D721Med (cell line): ENCODE measurements at places on chromosomes 6 and 20.

- no peak for DNase-seq
Measured at GRCh38 chr20:32386091-32386490, 28.0 kb downstream of the ASXL1 start.

DNA sequence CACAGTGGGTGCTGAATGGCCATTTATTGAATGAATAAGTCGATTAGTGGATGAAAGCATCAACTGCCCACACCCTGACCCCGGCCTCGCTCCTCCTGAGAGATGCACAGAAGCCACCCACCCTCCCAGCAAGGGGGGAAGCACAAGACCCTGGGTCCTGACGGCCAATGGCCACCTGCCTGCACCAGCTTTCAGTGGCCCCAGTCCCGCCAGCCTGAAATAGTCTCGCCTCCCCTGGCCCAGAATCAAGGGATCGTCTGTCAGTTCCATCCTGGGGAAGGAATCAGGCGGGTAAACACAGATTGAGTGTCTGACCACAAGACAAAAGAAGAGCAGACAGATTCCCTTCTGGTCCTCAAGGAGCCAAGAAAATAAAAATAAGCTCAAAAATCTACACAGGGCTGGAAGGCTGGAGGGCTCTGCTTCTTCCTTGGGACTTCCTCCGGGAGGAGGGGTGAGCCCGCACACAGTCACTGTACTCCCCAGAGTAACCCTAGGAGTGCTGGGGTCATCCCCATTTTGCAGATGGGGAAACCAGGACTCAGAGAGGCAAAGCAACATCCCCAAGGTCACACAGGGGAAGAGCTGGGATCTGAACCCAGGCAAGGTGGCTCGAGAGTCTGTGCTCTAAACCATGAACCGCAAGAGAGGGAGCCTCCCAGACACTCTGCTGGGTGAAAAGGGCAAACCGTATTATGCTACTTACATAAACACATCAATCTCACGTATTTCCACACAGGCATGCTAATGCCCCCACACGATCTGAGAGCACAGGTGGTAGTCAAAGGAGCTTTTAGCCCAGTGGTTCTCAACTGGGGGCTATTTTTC, 7.8 kb downstream of the PREX1 start:
- no peak for DNase-seq

DNA sequence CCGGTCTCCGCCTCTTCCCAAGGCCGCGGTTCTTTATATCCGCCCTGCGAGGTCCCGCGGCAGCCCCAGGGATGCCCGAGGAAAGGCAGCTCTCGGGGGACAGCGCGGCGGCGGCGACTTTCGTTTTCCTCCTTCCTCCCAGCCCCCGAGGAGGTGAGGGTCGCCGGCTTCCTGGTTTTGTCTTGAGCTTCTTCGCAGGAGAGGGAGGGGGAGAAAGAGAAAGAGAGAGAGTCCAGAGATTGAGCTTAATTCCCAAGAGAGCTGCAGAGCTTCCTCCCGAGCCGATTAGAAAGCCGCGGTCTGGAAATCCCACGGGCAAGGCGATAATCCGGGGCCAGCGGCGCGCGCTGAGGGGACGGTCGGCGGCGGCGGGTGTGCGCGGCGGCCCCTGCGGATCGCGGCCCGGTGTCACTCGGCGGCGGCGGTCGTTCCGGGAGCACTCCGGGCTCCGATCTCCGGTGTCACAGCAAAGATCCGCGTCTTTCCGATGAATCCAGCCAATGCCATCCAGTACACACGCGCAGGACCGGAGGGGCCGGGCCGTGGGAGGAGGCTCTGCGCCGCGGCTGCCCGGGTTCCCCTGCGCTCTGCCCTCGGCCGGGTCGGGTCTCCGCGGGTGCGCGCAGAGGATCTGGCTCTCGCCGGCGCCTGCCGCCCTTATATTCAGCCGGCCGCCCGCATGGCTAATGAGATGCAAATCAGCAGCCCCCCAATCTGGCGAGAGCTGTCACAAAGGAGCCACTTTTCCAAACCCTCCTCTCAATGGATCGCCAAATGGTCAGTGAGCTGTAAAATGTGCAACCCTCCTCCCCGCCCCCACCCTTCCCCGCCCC, at the start of gene DLL1:
TSS of gene DLL1 (minus strand) at position 783 of the 833 bp plus-strand sequence. CDS start 939 bp downstream, outside the sequence.
- DNase-seq = peak; percentile 80

DNA sequence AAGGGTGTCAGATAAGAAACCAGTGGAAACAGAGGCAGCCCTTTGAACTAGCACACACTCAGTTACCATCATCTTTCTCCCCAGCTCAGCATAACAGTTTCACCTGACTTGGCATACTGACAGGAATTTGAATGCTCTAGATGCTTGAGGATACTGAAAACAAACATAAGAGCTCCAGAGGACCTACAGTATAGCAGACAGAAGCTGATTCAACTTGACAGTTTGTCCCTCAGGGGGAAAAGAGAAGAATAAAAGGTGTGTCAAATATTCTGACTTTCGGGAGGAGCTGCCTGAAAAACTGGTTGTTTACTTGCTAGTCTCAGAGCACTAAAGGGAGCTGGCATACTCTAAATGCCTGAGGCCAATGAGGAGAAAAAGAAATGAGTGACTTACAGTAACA, 35.1 kb downstream of the EYS start:
- no peak for DNase-seq

DNA sequence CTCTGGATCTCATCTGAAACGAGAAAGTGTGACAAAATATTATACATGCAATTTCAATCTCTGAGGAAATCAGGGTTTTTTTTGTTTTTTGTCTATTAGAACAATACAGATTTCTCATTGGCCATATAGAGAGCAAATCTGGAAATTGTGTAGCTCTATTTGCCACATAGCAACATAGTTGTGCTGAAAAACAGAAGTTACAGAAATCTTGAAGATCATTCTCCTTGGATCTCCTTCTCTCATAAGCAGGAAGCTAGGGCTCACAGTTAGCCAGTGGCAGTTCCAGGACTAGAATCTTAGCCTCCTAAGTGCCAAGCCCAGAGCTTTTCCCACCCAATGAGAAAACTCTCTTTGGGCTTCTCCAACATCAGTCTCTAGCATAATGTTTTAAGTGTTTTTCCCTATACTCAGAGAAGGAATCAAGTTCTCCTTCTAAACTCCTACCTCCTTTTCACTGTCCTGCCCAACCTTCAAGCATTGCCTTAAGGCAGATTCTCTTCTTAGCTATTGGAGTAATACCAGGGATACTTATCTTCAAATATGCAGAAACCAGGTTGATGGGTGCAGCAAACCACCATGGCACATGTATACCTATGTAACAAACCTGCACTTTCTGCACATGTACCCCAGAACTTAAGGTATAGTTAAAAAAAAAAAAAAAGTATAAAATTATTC, 211.6 kb downstream of the ALDH8A1 start:
- no peak for DNase-seq

GRCh38 chr20:62088258-62089127, 22.8 kb upstream of the TAF4 start:
- DNase-seq = no peak

GRCh38 chr6:110255211-110255750, 75.1 kb downstream of the CDC40 start:
- DNase-seq = no peak

- no peak for DNase-seq
Measured at GRCh38 chr6:113989675-113990074, 18.7 kb upstream of the HDAC2 start.

GRCh38 chr6:117956386-117956785, 49.3 kb downstream of the SLC35F1 start:
- no peak for DNase-seq

- DNase-seq = no peak
Measured at GRCh38 chr20:5143851-5144250, 17.0 kb downstream of the CDS2 start.

GRCh38 chr20:48866936-48867335, 39.1 kb upstream of the PREX1 start:
- no peak for DNase-seq

- no peak for DNase-seq
Measured at GRCh38 chr20:5971203-5971602, 20.8 kb downstream of the MCM8 start.

DNA sequence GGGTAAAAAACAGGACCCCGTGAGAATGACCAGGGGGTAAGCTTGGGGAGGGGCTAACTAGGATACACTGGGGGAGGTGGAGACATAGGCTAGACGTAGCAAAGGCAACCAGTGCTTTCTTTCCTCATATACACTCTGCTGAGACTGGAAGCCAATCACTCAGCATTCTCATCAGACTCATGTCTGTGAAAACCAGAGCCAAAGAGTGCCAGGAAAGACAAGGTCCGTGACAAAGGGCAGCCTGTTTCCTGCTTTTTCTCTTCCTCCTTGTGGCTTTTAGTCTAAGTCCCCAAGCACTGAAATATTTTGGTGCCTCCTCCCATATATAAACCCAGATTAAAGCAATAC, 97.9 kb upstream of the NEDD9 start:
- DNase-seq = no peak

GRCh38 chr6:96934087-96934486, 9.6 kb downstream of the KLHL32 start:
- DNase-seq = no peak

DNA sequence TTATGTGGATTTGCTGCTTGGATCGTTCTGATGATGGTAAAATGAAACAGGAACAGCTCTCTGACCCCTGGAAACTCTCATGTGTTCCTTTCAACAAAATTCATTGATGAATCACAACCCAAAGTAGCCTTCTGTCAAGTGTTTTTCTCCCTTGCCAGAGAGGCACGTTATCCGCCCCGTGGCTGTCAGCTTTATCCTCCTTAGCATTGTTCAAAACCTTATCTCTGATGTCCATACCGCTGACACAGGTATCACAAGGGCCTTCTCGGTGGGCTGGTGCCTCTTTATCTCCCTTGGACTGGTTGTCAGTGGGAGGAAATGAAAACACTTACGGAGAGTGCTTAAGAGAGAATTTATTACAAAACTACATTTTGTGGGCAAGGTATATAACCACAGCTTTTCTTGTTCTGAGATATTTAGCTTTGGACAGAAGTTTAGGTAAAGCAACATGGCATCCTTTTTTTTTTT, 84.9 kb downstream of the TIAM2 start:
- DNase-seq = no peak

- DNase-seq = no peak
Measured at GRCh38 chr20:2761885-2762284, 38.5 kb downstream of the CPXM1 start.

GRCh38 chr20:63542031-63542559, 4.9 kb upstream of the PTK6 start:
- DNase-seq = no peak

DNA sequence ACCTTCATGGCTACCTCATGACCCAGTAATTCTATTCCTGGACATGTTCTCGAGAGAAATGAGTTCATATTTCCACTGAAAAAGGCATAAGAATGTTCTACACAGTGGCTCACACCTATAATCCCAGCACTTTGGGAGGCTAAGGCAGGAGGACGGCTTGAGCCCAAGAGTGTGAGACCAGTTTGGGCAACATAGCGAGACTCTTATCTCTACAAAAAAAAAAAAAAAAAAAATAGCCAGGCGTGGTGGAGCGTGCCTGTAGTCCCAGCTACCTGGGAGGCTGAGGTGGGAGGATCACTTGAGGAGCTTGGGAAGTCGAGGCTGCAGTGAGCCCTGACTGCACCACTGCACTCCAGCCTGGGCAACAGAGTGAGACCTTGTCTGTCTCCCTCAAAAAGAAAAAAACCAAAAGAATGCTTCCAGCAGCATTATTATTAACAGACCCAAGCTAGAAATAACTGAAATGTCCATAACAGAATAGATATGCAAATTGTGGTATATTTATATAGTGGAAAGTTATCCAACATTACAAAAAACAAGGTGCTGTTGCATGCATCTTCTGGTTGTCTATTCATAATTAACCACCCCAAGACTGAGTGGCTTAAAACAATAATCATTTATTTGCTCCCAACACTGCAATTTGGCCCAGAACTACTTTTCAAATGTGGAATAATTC, 9.4 kb upstream of the RAB44 start:
- no peak for DNase-seq

- no peak for DNase-seq
Measured at GRCh38 chr6:41132254-41132653, 21.9 kb downstream of the TREML1 start.

DNA sequence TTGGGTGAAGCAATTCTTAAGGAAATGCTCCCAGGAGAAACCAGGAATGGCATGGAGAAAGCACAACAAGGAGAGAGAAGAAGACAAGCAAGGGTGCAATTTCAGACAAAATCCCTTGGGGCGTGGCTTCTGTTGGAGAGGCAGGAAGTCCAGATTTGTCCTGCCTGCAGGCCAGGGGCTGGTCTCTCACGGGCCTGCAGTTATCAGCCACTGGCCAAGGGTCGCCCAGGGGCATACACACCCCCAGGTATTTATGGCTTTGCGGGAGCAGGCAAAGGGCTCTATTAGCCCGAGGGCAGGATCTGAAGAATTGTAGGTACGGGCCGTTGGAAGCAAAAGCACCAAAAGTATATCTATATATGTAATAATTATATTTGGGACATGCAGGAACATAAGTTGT, 87.7 kb downstream of the IYD start:
- no peak for DNase-seq

DNA sequence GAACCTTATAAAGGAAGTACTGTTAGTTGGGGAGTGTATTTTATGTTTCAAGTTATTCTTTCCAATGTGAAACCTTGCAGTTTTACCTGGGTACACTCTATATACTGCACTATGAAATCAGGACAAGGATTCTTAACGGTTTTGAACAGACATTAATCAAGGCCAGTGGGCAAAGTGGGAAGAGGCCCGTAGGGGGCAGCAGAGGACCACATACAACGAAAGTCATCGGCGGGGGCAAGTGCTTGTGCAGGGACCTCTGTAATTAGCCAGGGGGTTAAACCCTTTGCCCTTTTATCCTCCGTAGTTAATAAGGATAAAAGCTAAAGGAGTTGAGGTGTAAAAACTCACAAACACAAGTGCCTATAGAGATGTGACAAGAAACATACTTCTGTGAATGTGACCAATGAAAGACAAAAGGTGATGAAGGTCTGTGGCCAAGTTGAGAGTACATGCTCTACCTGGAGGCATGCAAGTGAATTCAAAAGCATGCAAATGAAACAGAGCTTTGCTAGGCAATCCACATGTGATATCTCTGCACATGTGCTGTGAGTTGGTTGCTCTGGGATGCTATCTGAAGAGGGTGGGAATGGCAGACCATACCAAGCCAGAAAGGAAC, 392.7 kb upstream of the MAN1A1 start:
- DNase-seq = no peak

GRCh38 chr6:50963952-50964351, 145.3 kb downstream of the TFAP2B start:
- DNase-seq = no peak

- no peak for DNase-seq
Measured at GRCh38 chr6:52000064-52000463, 87.3 kb downstream of the PKHD1 start.

DNA sequence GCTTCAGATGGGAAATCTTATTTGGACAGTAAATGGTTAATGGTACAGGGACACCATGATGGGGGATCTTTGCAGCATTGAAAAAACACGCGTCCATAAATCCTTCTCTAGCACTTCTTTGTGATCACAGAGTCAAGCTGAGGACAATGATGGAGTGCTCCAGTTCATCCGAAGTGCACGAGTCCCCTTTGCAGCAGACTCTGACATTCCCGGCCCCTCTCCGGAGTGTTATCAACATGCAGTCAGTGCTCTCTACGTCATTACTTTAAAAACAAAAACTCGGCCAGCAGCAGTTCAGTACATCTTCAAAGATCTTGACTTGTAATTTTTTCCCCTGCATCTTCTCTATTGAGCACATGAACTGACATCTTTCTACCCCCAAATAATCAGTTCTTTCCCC, 185.5 kb upstream of the AKAP12 start:
- DNase-seq = no peak

GRCh38 chr6:2021713-2022125, 223.7 kb downstream of the GMDS start:
- DNase-seq = no peak

GRCh38 chr6:105994118-105994590, 92.0 kb upstream of the PRDM1 start:
- no peak for DNase-seq

GRCh38 chr6:111485342-111485741, 2.3 kb upstream of the REV3L start:
- DNase-seq = no peak
